ENCODE measurements at places on chromosomes 7 and 10.

- DNase-seq = no peak
These were observed 5.1 kb upstream of the GPR22 start for GRCh38 chr7:107464666-107465226.

DNA sequence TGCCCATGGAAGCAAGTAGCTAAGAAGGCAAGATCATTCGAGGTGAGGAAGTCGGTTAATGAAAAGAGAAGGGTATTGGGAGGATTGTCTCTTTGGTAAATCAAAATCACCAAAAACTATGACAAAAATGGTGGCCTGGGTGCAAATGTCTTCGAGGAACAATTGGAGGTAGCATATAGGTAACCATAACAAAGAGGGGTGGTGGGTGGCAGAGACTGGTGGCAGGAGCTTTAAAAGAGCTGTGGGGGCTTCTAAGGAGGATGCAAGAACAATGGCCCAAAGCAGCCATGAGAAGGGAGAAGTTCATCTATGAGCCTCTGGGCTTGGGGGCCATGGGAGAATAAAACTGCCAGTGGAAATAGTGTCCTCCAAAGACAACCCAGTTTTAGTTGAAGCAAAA lies 172.2 kb upstream of the PDE1C start:
- no peak for DNase-seq

DNA sequence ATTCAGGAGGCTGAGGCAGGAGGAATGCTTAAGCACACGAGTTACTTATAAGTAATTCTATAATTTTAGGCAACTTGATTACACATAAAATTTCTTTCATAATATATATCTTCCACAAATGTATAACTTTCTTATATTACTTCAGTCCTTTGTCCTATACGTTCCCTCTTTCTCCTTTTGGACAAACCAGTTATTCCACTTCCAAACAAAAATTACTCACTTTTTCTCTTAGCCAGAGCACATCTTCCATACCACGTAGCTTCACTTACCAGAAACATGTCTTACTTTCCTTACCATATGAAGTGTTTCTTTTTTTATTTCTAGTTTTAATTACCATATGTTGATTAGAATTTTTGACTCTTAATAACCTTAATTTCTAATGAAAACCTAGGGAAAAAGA lies 64.6 kb downstream of the ARL5B start:
- DNase-seq = no peak

- no peak for DNase-seq
These were observed 32.1 kb downstream of the EMX2 start for GRCh38 chr10:117574498-117575146.

DNA sequence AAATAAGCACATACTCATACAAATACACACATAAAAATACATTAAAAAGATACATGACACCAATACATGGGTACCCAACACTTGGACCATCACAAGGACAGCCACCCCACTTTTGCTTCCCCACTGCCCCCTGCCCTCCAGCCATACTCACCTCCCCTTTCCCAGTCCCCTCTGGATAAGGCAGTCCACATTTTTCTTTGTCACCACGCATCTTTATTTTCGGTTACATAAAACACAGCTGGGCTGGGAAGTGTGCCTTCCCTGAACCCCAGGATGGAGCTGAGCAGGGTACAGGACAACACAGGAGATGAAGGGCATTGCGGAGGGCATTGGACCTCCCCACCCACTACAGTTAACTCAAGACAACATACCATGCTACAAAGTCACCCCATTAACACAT lies 1.1 kb upstream of the HOXA3 start:
- no peak for DNase-seq

Data from stimulated activated CD8-positive, alpha-beta memory T cell treated with anti-CD3 and anti-CD28 coated beads, Interleukin-4, amount 100 ng/mL, for 1 hour (primary cell).